ENCODE measurements at places on chromosomes 3 and 15.

GRCh38 chr3:39809181-39809994 is at the start of gene MYRIP:
TSS of gene MYRIP (plus strand) at chr3:39809609. CDS start at chr3:39900817, 91,208 bp downstream.
- ATAC-seq = no peak

DNA sequence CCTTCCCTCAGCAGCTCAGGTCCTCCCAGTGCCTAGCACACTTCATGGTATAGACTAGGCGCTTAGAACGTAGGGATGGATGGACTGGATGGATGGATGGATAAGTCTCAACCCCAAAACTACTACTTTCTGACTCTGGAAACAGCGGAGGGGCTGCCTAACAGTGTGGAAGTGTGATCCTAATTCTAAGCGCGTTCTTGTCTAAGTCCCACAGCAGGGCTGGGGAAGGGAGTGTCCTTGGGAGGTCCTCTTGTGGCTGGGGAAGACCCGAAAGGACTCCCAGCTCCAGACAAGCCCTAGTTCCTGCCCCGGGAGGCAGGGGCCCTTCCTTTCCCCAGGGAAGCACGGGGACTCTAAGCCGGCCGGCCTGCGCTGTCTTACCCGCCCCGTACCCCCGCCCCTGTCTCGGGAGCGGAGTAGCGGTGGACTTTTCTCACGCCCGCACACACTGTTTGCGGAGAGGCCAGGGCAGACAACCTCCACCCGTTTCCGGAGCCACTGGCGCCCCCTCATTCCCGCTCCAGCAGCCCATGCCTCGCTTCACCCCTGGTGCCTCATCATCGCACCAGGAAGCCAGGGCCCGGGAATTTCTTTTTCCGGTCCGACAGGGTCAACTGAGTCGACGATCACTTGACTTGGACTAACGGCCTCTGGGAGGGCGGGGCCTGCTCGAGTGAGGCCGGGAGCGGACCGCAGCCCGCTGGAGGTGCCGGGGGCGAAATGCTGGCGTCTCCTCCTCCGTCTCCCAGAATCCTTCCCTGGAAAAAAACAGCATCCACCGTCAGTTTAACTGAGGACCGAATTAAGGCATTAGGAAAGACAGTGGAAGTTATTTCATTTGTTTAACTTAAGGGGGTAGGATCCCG is 133.3 kb downstream of the TBC1D2B start:
- ATAC-seq = peak; percentile 88

DNA sequence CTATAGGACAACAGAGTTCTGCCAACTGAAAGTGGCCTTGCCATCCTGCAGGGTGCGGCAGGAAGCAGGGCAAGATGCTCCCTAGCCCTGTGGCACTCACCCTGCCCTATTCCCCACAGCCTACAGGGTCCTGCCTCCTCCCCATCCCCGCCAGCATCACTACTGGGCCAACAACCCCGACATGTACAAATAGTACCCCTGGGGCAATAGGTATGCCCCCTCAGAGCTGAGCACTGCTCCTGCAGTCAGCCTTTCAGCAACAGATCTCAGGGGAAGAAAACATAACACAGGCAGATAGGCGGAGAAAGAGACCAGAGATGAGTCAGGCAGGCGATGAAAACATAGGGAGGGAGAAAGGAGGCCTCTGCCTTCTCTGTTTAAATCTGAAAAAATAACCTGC is 74.7 kb downstream of the XXYLT1 start:
- peak; percentile 29 for ATAC-seq

DNA sequence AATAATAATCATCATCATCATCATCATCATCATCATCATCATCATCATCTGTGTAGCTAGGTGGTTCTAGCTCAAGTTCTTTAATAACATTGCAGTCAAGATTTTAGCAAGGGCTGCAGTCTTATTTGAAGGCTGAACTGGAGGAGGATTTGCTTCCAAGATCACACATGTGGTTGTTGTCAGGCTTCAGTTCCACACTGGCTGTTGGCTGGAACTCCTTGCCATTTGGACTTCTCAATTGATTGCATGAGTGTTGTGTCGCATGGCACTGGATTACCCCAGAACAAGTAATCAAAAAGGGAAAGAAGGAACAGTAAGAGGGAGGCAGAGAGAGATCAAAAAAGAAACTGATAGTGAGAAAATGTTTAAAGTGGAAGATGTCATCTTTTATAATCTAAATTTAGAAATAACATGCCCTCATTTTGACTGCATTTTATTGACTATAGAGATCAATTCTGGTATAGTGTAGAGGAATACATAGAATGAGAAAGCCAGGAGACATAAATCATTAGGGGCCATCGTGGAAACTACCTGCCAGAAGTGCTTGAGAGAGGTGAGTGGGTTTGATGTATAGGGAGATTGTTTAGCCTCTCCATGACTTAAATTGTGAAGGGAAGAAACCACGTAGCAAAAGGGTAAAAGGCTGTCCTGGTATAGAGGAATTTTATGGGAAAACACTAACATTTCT is 346.6 kb upstream of the RBMS3 start:
- ATAC-seq = peak; percentile 18

DNA sequence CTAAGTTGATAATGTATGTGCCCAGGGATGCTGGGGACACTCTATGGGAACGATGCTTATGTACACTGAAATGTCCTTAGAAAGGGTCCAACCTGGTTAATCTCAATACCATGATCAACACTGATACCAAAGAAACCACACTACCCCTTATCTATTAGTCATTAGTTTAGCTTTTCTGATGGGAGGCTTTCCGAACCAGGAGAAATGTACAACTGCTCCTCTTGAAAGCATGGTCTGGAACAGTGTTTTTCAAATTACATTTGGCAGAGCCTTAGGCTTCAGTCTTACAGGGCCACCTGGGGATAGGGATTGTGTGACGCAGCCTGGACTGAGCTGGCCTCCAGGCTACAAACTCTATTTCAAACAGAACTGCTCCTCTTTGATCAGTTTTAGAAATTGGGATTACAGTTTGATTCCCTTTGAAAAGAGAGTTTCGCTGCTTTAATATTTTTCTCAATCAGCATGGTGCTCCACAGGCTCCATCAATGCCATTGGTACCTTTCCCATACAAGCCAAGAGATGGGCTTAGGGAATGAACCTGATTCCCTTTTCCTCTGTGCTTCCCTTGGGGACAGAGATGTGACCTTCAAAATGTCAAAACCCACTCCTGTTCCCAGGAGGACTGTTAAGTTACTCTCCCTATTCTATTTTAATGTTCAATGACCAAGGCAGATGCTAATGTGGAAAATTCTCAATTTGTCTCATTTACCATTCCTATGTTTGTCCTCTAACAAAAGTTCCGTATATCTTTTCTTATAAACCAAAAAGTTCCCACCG is 296.0 kb upstream of the ADAMTS9 start:
- no peak for ATAC-seq

DNA sequence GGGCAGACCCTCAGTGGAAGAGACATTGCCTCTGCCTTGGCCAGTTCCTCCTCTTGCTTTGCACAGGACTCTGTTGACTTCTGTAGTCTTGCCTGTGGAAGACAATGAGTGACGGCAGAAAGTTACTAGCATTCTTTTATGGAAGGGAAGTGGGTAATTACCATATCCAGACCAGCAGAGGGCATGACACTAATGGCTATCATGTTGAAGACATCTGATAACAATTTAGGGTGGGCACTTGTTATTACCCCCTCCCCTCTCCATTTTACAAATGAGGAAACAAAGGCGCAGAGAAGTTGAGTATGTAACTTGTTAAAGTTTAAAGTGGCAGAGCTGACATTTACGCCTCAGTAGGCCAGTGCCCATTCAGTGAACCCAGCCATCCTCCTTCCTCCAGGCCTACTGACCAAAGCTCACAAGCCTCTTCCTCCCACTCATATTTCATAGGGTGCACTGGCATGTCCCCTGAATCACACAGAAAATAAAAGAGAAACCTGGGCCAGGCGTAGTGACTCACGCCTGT is 48.2 kb upstream of the FMN1 start:
- peak; percentile 45 for ATAC-seq
